GM19239 (cell line): ENCODE measurements at places on chromosomes 1 and 21.

DNA sequence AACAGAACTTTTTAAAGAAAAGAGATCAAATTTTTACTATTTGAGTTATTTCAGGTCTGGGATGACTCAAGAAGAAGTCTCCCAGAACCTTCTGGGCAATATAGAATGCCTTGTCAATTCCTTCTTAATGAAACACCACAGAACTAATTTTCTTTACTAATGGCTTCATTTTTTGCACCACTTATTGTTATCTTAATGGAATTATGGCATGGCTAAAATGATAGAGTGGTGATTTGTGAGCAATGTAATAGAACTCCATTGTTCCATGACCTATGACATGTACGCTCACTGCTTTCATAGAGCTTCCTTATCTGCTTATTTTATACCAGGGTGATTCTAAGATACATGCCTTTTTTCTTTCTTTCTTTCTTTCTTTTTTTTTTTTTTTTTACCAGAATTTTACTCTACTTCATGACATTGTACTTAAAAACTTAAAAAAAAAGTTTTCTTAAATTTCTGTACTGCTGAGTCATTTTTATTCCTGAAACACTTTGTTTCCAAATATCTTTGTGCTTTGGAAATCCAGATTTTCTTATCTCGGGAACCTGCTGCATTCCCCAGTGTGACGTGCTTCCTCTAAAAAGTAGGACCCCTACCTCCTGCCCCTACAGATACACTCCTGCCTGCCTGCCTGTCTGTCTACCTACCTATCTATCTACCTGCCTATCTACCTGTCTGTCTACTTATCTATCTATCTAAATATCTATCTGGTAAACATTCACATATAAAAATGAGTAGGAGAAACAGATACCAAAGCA is 284.9 kb downstream of the PBX1 start:
- no peak for DNase-seq

GRCh38 chr1:183365093-183365492 is 53.1 kb downstream of the NMNAT2 start:
- no peak for DNase-seq

- DNase-seq = no peak
Observed at GRCh38 chr1:92992054-92992453, 30.8 kb upstream of the DIPK1A start.

- DNase-seq = no peak
Observed at GRCh38 chr1:59360170-59360569, 63.3 kb downstream of the FGGY start.

DNA sequence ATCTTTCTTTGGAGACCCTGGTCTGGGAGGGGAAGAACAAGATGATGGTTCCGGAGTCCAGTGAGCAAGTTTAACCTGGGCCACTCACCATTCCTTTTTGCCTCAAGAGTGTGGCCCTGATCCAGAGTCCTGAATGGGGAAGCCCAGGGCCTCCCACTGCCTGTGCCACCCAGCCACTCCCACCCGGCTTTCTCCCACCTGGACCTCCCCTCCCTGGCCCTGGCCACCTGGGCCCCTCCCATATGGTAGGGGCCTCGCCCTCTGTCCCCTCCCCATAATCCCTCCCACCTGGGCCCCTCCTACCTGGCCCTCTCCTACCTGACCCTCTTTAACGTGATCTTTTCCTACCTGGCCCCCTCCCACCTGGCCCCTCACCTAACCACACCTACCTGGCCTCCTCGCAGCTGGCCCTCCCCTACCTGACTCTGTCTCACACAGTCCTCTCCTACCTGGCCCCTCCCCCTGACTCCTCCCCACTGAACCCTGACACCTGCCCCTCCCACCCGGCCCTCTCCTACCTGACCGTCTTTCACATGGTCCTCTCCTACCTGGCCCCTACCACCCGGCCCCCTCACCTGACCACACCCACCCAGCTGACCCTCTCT is 220.7 kb upstream of the VAMP3 start:
- DNase-seq = no peak

DNA sequence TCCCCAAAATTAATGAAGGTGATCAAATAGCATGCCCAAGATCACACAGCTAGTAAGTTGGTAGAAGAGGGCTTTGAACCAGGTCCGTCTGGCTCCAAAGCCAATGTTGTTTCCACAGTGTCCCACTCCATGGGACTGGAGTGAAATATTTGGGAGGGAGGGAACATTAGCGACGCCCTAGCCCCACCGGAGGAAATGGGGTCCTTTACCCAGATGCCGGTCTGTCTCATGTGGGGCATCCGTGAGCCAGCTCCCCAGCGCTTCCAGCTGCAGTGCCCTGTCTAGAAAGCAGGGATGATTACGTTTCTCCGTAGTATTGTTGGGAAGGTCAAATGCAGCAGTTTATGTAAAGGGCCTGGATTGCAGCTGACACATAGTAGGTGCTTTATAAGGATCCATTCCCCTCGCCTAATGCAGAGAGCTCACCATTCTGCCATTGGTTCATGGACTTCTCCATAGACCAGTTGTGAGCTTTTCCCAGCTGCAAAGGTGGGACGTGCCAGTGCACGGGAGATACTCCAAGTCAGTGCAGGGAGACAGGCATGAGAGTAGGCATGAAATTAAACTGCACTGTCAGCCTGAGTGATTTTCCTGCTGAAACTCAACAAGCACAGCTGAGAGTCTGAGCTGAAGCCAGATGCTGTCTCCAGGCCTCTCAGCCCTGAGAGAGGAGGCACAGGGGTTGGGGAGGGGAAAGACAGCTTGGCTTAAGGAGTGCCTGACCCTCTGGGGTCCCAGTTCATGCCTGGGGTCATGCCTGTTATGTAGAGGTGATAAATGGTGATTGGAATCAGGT is 24.7 kb downstream of the QSOX1 start:
- no peak for DNase-seq

- no peak for DNase-seq
Observed at GRCh38 chr1:78549331-78549730, 58.6 kb downstream of the PTGFR start.

GRCh38 chr1:117819301-117819700 is 110.1 kb downstream of the GDAP2 start:
- no peak for DNase-seq

DNA sequence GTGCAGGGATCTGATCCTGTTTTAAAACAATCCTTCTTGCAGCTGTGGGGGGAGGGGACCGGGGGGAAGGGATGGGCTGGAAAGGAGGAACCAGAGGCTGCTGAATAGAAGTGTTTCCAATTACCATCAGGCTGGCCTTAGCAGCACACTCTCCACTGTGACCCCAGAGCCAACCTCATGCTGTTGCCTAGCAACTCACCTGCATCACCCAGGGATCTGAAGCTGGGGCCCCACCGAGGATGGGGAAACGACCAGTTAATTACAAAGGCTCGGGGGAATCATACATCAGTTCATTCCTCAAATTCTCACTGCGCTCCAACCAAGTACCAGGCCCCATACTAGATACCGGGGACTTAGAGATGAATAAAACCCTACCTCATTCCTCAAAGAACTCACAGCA is 11.9 kb upstream of the GPX7 start:
- DNase-seq = no peak
